ENCODE measurements at places on chromosomes 1 and 21.

GRCh38 chr1:243260221-243260880, 4.5 kb downstream of the SDCCAG8 start:
- DNase-seq = no peak

- no peak for DNase-seq
Observed at GRCh38 chr1:57800376-57800775, 376.5 kb upstream of the DAB1 start.

DNA sequence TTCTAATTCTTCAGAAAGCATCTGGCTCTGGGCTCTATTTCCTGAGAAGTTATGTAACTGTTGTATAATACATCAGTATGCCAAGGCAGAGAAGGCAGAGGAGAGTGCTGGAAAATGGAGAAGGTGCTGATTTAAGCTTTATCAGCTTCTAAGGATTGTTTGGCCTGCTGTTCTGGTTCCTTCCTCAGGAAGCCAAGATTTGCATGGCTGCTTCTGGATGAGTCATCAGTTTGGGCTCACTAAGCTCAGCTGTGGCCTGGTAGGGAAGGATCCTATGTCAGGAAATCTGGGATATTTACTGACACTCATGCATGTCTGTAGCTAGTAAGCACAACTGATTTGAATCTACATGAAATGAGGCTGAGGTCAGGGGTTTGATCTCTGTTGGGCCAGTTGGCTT, 73.2 kb upstream of the ADGRL4 start:
- peak; percentile 86 for DNase-seq

DNA sequence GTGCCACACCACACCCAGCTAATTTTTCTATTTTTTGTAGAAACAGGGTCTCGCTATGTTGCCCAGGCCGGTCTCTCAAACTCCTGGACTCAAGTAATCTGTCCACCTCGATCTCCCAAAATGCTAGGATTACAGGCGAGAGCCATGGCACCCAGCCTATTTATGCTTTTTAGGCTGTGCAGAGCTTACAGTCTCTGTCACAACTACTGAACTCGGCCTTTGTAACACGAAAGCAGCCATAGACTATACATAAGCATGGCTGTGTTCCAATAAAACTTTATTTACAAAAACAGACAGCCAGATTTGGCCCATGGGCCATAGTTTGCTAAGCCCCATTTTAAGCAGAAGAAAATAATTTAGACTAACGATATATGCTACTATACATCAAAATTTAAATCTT, 54.4 kb downstream of the NID1 start:
- no peak for DNase-seq

- DNase-seq = no peak
Observed at GRCh38 chr1:112882271-112882744, 73.7 kb downstream of the SLC16A1 start.

GRCh38 chr1:970242-970972, 4.1 kb downstream of the PLEKHN1 start:
- no peak for DNase-seq

DNA sequence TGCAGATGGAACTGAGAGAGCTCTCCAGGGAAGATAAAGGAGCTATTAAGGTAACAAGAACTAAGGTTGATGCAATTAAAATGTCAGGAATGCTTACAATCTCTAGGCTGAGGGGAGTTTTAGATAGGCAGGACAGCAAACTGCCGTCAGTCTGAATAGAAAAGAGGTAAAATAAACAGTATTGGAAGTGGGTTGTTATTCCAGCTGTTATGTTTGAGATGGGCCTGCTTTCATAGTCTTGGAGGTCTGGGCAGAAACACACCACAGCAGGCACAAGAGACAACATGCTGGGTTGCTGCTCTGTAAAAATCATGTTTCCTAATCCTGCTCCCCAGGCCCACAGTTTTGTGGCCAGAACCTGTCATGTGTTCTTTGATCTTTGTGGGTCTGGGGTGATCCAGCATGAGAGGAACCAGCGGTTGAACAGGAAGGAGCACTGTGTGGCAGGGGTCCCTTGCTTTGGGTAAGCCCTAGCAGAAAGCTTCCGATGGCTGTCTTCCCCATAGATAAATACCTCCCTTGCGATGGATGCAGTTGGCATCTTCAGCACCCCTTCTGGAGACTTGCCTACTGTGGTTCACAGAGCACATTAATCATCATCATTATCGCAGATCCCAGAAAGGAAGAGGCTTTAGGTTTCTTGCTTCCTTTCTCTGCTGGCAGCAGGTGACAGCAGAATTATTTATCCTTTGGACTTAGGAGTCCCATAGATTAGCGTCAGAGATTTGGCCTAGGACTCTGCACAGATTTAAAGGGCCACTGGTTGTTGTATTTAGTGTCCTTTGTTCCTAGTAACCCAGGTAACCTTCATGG, 97.1 kb downstream of the AK5 start:
- DNase-seq = no peak
